Fibroblast of upper back skin (primary cell): ENCODE measurements at places on chromosomes 5 and 9.

GRCh38 chr9:33465596-33466564 lies 7.8 kb downstream of the NOL6 start:
- no peak for DNase-seq

DNA sequence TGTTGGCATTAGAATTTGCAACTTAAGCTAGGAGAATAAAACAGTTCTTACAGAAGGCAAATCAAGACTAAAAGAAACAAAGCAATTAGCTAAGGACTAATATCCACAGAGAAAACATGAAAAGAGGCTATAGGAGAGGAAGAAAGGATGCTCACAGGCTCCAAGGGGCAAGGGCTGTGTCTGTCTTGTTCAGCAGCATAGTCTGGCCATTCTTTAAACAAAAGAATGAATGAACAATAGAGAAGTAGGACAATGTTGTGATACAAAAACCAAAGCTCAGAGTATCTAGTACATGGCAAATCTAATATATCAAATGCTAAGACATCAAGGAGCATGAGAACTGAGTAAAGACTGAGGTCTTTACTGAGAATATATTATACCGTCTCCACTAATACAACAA lies 39.5 kb downstream of the PLPP1 start:
- DNase-seq = no peak

GRCh38 chr5:166441-167372 lies 24.6 kb upstream of the LRRC14B start:
- no peak for DNase-seq

DNA sequence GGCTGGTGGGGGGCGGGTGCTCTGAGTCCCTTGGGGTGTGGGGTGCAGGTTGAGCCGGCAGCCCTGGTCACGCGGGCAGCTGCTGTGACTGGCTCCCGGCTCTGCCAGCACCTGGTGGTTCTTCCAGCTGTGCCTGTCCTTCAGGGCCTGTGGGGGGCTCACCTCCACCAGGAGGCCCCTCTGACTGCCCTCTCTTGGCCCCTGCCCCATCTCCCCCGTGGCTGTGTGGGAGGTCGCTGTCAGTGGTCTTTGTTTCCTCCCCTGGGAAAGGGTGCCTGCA lies 3.3 kb downstream of the RXRA start:
- DNase-seq = no peak

DNA sequence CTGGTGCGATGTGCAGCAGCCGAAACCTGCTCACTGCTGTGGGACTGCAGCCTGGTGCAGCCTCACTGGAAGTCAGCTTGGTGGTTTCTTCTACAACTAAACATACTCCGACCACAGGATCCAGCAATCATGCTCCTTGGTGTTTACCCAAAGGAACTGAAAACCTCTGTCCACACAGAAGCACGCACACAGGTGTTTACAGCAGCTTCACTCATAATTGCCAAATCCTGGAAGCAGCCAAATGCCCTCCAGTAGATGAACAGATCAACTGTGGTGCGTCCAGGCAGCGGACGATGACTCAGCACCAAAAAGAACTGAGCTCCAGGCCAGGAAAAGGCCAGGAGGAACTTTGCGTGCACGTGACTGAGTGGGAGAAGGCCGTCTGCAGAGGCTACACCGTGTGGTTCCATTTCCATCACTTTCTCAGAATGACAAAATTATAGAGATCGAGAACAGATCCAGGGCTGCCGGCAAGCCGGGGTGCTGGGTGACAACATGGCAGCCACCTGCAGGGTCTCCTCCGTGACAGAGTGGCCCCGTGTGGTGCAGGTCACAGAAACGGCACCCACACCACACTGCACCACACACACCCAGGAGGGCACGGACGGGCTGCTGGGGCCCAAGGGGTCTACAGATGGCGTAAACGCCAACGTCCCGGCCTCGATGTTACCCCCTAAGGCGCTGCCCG lies 23.1 kb upstream of the NSMF start:
- DNase-seq = peak; percentile 36

- peak; percentile 15 for DNase-seq
Observed at GRCh38 chr9:15543047-15543813, 9.6 kb upstream of the CCDC171 start.

DNA sequence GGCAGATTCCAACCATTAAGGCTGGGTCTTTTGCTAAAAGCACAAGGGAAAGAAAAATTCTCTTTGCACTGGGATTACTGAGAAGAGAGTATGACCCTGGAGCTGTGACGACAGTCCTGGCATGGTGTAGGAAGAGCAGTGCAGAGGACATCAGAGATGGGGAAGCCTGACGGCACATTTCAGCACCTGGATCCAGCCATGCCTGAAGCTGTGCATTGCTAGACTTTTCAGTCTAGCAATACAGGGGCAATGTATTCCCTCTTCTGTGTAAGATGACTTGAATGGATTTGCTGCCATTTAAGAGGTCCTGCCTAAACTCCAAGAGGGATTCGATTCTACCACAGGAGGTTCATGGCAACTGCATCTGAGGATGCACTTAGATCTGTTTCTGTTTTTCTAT lies 12.3 kb upstream of the MRNIP start:
- DNase-seq = no peak

DNA sequence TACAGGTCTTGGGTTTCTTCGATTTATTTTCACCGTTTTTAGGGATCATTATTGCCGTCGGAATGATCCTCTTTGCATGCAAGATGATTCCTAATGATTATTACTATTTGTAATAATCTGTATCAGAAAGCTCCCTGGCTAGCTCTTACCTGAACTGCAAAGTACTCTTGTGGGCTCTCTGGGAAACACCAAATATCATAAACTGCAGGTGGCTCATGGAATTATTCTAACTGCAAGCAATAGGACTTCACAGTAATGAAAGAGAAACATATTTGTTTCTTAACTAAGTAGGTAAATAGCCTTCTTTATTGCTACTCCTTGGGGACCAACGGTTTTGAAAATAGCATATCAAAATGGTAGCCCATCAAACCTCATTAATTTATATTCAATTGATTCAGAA lies 219.4 kb downstream of the NFIB start:
- no peak for DNase-seq

- DNase-seq = no peak
Observed at GRCh38 chr5:158792976-158793375, 306.7 kb downstream of the EBF1 start.

DNA sequence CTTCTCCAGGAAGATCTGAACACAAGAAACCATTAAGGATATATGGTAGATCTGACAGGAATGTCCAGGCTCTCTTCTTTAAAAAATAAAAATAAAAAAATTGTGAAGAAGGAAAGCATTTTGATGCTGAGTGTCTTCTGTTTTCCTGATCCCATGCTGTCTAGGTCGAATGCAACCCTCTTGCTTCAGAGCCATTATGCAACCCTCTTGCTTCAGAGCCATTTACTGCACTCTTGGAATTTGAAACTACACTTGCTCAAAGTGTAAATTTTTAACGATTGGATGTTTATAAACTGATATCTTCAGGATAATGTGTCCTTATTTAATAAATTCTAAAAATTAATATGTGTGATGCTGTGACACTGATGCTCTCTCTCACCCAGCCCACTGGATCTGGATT lies 505.1 kb downstream of the DNAH5 start:
- no peak for DNase-seq

GRCh38 chr5:45277860-45278259 lies 418.3 kb downstream of the HCN1 start:
- no peak for DNase-seq

- DNase-seq = no peak
Observed at GRCh38 chr5:110663525-110663924, 62.9 kb downstream of the TMEM232 start.

DNA sequence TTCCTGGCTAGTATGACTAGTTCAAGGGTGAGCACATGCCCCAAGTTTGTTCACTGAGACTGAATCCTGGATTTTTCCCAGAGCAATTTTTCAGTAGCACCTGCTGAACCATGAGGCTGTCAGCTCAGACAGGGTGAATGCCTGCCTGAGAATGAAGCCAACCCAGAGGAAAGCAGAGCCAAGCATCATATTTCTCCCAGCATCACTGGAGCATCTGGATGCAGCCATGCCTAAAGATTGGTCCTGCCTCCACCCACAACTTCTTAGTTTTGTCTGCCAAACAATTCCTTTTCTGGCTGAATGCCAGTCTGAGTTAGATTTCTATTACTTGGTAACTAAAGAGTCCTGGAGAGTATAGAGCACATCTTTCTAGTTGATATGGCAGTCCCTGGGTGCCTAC lies 343.6 kb downstream of the CSNK1G3 start:
- no peak for DNase-seq
